ENCODE measurements at places on chromosomes 5 and 9.

GRCh38 chr5:2020730-2021129 lies 138.0 kb upstream of the IRX4 start:
- DNase-seq: no peak

- DNase-seq: no peak
Observed at GRCh38 chr9:94108584-94108983, 24.3 kb downstream of the PTPDC1 start.

DNA sequence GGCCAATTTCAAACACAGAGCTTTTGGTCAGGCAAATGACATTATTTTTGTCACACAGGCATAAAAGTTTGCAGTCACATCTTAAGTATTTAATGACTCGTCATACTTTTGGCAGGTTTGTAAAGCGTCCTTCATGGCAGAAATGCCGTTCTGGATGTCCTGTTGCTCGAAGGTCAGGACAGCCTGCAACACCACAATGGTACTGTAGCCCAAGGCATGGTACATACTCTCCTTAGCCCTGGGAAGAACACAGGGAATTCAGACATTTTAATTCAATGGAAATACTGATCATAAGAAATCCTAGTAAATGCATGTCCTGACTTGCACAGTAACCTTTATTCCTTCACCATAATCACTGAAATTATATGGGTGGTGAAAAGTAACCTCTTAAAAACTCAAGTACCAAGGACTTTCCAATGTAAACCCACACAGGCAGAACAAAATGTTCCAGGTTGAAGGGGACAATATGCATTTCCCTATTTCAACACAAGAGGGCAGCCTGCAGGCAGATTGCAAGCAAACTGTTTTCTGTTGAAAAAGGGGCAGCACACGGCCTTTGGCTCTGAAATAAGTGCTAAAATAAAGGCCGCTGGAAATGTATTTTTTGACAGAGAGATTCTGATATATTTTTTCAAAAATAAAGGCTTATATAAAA lies 95.7 kb downstream of the TTC39B start:
- peak; percentile 72 for DNase-seq

GRCh38 chr5:110716247-110717245 lies 9.9 kb downstream of the TMEM232 start:
- no peak for DNase-seq

- DNase-seq: no peak
Observed at GRCh38 chr9:34716711-34717110, 6.8 kb upstream of the CCL21 start.

- no peak for DNase-seq
Observed at GRCh38 chr5:6436715-6437331, 11.8 kb upstream of the UBE2QL1 start.

GRCh38 chr9:26142631-26143030 lies 464.4 kb upstream of the TUSC1 start:
- no peak for DNase-seq

DNA sequence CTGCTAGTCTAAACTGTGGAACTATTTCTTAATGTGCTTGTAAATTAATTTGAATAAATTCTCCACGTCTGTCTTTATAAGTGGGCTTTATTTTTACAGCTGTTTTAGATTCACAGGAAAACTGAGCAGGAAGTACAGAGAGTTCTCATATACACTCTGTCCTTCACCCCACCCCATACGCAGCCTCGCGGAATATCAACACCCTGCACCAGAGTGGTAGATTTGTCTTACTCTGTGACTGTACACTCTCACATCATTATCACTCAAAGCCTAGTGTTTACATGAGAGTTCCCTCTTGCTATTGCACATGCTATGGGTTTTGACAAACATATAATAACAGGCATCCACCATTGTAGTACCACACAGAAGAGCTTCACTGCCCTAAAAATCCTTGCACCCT lies 179.7 kb upstream of the DAB2 start:
- no peak for DNase-seq

DNA sequence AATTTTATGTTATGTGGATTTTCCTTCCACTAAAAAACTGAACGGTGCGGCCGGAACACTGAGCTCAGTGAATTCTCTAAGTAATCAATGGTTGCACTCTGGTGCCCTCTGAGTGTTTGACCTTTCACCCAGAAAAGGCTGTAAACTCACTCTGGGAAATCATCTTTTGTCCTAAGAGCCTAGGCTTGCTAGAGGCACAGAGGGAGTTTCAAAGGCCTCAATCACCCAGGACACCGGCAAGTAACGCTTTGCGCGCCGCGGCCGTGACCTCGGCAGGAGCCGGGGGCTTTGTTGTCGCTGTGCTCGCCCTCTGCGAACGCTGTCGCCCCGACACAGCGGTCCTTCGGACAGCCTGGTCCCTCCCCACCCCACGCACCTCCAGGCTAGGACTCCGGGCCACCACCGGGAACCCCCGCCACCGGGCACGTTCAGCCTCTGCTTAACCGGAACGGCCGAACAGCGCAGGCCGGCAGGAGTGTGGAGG lies 703 bp downstream of the ISCA1 start:
- no peak for DNase-seq

- peak; percentile 76 for DNase-seq
Observed at GRCh38 chr9:19551124-19551929, 142.5 kb downstream of the ACER2 start.

- no peak for DNase-seq
Observed at GRCh38 chr9:34262971-34263370, 66.1 kb downstream of the KIF24 start.

DNA sequence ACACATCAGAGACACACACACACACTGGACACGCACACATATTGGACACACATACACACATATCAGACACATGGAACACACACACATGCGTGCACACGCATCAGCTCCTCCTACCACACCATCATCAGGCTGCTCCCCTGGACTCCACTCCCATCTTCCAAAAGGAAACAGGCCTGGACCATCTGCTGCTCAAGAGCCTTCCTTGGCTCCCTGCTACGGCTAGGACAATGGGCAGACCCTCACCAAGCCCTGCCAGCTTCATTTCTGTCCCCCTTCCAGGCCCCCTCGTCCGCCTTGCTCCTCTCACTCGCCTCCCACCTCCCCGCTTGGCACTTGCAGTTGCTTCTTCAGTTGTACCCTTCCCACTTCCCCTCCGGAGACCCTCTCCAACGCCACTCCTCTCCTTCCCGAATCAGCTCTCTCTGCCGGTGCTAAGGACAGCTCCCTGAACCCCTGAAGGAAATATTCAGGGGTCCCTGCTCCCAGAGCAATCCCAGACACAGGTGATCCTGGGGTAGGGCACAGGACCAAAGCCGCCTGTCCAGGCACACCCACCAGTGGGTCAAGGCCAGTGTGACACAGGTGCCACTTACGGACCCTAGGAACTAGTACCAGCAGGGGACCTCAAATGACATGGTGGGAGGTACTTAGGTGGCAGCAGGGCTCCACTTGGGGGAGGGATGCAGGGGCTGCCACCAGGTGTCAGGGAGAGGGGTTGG lies 12.1 kb upstream of the LAMC3 start:
- no peak for DNase-seq

DNA sequence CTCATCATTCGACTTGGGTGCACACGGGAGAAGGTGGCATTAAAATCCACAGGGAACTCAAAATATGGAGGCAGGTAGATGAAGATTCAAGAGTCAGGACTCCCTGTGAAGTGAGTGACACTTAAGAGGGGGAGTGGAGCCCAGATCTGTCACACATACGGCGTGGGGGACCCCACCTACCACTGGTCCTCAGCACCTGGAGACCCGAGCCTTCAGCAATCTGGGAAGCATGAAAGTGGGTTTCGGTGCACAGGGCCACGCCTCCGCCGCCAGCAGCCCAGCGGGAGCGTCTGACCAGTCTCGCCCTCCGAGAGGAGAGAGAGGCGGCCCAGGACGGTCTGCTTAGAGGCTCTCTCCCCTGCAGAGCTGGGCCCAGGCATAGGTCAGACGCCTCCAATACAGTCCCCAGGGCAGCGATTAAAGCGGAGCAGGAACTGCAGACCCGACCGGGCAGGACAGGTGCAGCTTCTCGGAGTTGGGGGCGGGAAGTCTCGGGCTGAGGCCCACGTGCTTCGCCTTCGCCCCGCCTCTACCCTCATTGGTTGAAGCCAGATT lies 639 bp upstream of the SLC2A8 start:
- DNase-seq: no peak

- no peak for DNase-seq
Observed at GRCh38 chr9:121509180-121509579, 9.5 kb upstream of the GGTA1 start.

- no peak for DNase-seq
Observed at GRCh38 chr9:89496645-89497256, 1.2 kb downstream of the SEMA4D start.

GRCh38 chr5:178532236-178532635 lies 58.0 kb downstream of the COL23A1 start:
- no peak for DNase-seq

- DNase-seq: no peak
Observed at GRCh38 chr5:101783241-101784013, 512.7 kb downstream of the SLCO4C1 start.

DNA sequence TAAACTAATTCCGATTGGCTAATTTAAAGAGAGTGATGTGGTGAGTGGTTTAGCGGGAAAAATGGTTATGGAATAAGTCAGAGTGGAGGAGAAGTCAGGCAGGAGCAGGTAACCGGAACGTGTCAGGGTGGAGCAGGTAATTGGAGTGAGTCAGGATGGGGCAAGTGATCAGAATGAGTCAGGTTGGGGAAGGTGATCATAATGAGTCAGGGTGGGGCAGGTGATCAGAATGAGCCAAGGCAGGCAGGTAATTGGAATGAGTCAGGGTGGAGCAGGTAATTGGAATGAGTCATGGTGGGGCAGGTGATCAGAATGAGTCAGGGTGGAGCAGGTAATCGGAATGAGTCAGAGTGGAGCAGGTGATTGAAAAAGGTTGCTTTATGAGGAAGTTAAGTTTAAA lies 101.4 kb downstream of the TMEM167A start:
- DNase-seq: no peak

GRCh38 chr5:96198356-96199058 lies 234.5 kb downstream of the PCSK1 start:
- DNase-seq: no peak

GRCh38 chr9:75064307-75065025 lies 23.5 kb downstream of the NMRK1 start:
- DNase-seq: no peak

- no peak for DNase-seq
Observed at GRCh38 chr5:181028032-181028819, 11.8 kb upstream of the BTNL9 start.

DNA sequence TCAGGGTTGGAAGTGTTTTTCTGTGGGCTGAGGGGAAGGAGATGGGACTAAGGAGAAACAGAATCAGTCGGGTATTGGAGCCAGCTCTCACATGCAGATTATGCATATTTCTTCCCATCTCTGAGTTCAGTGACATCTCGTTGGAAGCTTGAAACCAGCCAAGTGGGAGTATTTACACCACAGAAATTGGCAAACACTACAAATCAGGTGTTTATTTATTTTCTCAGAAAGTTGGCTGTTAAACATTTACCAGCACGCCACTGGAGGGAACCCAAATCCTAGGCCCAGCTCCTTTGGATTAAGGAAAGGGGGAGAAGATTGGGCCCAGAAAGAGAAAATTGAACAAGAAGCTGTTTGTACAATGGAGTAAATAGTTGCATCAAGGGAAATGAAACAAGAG lies 72.1 kb upstream of the PITX1 start:
- DNase-seq: no peak

DNA sequence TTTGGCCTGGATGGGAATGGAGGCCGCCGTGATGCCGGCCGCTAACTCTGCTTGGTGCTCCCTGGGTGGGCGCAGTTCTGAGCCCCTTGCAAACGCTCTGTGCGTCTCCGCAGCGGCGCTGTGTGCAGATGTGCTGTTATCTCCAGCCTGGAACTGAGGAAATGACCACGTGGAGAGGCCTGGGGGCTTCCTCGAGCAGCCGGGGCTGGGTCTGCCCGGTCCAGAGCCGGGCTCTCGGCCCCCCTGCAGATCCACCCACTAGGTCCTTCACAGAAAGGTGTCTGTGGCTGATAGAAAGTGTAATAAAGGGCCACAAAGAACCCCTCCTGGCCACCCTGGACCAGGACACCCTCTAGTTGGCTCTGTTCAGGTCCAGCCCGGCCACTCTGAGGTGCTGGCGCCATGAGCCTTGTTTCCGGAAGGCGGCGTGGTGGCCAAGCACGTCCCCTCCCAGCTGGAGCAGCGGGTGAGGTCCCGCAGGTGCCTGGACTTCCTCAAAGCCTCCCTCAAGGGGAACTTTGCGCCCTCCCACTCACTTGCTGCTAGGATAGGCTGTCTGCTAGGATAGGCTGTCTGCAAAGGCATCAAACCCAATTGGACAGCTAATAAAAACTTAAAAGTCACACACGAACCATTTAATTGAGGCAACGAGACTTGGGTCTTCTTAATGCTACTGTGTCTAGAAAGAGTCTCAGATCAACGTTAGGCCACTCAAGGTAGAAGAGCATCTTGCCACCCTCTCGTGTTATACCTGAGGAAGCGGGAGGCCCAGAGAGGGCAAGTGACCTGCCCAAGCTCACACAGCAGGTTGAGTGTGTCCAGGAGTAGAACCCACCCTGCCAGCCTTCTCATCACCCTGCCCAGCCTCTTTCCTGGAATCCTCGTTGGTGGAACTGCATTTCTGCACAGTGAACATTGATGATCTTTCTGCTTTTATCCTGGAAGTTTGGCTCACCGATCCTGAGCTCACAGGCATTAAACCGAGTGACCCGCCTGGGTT lies 109.3 kb upstream of the FCN2 start:
- no peak for DNase-seq

DNA sequence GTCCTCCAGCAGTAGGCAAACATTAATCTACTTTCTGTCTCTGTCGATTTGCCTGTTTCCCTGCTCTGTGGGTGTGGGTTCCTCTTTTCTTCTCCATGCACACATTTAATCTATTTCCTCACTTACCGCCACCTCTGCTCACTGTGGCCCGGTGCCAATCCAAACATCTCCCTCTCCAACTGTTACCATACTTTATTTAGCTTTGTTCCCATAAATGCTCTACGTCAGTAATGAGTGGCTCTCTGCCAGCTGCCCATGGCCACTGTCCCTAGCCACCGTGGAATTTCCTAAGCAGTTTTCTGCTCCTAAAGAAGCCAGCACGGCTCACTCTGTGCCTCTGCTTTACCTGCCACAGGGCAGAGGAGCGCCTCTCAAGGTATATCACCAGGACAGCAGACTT lies 19.5 kb upstream of the GOLPH3 start:
- DNase-seq: peak; percentile 54

DNA sequence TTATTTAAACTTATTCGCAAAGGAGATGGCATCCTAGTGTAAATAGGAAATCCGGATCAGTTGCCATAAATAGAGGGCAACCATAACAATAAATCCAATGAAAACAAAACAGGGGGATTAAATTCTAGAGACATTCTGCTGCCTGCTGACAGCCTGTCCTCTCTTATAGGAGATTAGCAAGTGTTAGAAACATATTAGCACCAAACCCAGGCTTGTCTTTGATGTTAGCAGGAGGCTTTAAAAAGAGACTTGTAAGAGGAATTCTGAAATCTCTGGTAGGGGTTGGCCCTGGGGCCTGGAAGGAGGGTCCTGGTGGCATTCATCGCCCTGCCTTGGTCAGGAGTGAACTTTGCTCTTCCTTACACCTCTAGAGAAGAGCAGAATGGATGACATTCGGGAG lies 21.6 kb downstream of the NDST1 start:
- no peak for DNase-seq

DNA sequence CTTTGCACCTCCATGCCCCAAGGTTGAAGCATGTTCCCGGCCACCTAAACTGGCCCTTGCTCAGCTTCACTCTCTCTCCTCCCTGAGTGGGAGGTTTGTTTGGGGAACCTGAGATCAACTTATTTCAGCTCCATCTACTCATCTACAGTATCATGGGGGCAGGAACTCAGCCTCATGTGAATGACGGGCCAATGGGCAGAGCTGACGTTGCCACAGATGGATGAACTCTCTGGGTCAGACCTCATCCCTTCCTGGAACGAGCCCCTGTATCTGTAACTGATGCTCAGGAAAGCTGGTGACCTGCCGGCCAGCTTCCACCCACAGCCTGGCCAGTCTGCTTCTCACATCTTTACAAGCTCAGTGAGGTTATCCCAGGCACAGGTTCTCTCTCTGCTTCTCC lies 369.6 kb downstream of the IRX2 start:
- DNase-seq: no peak

Measured in NCI-H446 (cell line).